ENCODE measurements at places on chromosomes 4 and X. TPM values are rescaled to one million over a fixed set of nuclear protein-coding genes. Genes with fewer than 3 reads are reported as not detected.
A peak's percentile ranks its signal among the peaks of the same experiment; 100 is the strongest.

RAB33A gene
- total RNA-seq: 10.1 TPM

GAGE1 gene
- not detected for total RNA-seq

PNMA6E gene
- not detected for total RNA-seq

LANCL3 gene
- 0.15 TPM for total RNA-seq

MAGEC1 gene
- not detected for total RNA-seq

DNA sequence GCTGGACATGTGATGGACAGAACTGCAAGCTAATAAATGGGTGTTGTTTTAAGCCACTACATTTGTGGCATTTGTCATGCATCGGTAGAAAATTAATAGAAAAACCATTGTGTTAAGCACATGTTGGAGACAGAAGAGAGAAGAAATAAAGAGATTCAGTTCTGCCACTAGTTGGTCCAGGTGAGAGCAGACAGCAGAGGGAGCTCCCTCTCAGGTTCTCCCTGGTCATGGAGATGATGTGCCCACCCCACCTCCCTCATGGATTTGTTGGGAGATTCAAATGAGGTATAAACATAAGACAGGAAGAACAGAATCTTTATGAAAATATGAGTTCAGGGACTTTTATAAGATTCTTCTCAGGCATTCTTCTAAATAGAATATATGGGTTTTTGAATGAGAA lies 36.8 kb upstream of the OCIAD2 start:
- DNase-seq: no peak

GRCh38 chrX:36422368-36422767 lies 502.8 kb downstream of the CFAP47 start:
- no peak for DNase-seq

DNA sequence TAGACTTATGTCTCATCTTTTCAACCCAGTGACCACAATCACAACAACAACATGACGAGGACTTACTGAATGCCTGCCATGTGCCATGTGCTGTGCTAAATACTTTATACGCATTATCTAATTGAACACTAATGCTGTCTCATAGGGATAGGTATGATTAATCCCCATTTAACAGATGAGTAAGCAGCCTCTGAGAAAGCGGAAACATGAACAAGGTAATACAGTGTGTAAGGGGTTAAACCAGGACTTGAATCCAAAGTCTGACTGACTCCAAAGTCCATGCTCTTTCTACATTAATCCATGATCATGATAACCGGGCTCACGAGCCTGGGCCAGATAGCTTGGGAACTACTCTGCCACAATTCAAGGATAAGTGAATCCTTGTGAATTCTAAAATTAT lies 105.3 kb upstream of the MBNL3 start:
- no peak for DNase-seq

DNA sequence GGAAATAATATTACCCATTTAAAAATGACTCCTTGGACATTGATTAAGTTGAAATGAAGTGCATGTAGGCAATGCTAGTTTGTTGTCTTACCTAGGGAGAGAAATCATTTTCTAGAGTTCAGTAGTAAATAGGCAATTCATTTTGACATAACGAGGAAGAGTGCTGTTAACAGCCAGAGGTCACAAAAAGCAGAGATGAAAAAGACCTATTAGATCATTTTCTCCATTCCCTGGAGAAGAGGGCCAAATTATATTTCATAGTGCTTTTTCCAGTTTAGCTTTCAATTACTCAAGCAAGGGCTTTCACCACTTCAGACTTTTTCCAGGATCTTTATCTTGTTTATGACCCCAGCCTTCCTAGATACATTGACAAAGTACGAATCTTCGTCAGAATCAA lies 374.3 kb upstream of the GALNT7 start:
- no peak for DNase-seq

DNA sequence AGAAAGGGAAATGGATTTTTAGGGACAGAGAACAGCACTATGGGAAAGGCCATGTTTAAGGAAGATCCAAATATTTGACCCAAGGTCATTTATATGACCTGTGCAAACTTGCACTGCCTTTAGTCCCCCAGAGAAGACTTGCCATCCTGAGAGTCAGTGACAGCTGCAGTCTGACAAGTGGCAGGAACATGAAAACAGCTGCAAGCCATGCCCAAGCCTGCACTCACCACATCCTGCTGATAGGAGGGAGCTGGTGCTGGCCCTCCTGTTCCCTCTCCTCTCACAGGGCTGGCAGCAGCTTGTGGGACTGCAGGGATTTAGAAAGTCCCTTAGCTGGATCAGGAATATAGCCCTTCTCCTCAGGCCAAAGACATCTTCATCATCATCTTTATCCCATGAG lies 187.7 kb downstream of the RAP1GDS1 start:
- peak; percentile 29 for DNase-seq

DNA sequence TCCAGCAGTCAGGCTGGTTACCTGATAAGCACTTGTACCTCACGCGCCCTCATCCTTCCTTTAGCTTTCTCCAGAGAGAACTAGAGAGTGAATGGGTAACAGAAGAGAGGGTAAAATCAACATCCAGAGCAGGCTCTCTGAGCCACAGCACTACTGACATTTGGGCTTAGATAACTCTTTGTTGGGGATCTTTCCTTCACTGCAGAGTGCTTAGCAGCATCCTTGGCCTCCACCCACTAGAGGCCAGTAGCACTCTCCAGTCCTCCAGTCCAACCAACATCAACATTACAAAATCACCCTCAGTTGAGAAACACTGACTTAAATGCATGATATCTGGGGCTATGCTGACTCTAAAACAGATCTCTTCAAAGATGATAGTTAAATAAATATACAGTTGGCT lies 220.7 kb downstream of the TACR3 start:
- DNase-seq: no peak

DNA sequence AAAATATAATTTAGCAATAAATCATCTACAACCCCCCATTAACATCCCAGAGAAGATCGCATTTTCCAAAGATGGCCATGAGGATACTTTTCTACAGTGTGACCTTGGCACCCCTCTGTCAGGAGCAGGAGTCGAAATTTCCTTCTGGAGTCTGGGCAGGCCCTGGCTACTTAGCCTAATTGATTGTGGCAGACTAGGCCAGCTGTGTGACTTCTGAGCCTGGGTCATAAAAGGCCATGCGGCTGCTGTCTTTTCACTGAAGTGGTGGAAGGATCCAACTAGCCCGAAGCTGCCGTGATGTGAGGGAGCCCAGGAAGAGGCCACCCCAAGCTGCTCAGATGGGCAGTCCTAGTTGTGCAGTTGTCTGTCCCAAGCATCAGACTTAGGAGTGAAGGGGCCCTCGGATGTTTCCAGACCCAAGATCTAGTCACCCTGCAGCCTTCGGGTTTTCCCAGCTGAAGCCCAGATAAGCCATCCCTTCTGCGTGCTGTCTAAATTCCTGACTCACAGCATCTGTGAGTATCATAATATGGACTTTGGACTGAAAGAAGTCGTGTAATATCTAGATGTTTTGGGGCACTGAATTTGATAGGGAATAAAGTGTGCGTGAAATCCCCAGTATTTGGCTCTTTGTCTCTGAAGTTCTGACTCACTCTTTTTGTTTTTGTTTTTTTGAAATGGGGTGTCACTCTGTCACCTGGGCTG lies 21.0 kb downstream of the PDK3 start:
- no peak for DNase-seq

DNA sequence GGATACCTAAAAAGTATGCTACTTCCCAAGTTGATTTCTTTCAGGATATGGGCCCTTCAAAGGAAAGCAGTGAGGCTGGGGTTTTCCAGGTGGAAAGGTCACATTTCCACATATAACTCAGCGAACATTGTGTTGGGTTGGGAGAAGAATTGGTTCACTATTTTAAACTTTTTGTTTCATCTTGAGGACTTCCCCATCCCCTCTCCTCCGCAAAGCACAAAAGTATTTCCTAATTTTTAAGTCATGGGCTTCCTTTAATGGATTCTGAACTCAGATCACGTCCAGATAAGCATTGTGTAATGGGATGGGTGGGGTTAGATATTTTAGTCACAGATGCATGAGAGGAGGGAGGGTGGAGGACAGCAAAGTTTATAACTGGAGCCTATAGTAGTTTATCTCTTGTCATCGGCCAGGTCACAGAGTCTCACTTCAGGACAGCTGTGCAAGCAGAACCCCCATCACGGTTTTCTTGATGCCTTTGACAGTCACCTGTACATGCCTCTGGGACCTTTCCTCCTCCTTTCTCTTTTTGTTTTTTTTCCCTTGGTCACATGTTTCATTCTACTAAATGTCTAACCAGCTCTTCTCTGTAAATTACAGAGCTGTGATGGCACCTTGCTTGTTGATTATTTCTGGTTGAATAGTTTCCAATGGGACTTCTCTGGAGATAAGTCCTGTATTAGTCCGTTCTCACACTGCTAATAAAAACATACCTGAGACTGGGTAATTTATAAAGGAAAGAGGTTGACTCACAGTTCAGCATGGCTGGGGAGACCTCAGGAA lies 115.4 kb downstream of the PTTG2 start:
- no peak for DNase-seq

GRCh38 chr4:67480810-67481209 lies 64.5 kb downstream of the CENPC start:
- no peak for DNase-seq

DNA sequence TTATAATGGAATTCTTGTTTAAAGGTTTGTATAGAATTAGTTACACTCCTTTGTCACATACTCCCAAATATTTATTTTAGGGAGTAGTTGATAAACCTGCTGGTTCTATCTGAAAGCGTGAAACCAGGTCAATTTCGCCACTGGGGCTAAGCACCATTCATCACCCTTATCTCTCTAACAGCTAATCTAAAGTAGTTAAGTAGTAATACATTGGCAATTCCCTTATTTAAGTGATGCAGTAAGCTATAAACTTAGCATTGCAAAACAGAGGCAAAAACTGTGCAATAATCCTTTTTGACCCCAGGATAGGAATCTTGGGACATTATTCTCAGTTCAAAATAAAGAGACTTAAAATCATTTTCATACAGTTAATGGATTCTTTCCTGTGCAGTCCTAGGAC lies 33.7 kb upstream of the PTPN13 start:
- DNase-seq: no peak

DNA sequence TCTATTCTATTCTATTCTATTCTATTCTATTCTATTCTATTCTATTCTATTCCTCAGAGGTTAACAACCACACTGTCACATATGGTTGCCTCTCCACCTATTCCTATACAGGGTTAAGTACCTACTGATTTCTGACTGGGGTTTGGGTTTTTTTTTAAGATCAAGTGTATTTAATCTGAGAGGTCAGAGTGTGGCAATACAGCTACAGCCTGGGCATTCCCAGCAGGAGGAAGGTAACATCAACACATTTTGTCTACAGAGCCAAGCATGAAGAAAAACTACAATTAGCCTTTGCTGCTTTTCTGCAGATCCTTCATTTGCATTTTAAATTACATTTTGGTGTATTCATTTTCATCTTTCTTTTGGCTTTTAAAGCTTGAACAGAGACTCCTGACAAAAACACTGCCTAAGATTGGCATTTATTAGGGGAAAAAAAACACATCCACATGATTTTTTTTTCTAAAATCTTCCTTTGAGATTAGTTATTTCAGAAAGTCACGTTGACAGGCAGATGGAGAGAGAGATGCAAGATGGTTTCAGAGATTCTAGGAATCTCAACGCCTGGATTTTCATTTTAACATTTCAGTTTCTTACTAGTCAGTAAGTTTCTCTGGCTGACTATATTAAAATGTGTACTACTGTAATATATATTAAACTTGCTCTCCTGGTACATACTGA lies 255.9 kb upstream of the TET2 start:
- DNase-seq: no peak

- no peak for DNase-seq
These were observed 85.1 kb upstream of the PSAPL1 start for GRCh38 chr4:7519638-7520376.

DNA sequence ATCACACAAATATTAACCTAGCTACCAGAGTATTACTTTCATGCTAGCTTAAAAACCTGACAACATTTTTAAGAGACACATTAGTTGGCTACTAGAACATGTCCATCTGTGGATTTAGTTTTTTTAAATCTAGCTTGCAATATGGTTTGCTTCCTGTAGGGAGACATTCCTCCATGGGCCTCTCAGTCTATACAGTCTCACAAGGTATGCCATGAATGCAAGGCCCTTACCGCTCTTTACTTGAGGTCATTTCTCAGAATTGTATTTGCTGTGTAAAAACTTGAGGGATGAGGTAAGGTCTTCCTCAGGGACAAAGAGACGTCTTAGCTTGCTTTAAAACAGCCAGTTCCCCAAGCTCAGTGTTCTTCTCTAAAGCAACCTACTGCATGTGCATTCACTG lies 26.9 kb downstream of the UBA6 start:
- DNase-seq: no peak

DNA sequence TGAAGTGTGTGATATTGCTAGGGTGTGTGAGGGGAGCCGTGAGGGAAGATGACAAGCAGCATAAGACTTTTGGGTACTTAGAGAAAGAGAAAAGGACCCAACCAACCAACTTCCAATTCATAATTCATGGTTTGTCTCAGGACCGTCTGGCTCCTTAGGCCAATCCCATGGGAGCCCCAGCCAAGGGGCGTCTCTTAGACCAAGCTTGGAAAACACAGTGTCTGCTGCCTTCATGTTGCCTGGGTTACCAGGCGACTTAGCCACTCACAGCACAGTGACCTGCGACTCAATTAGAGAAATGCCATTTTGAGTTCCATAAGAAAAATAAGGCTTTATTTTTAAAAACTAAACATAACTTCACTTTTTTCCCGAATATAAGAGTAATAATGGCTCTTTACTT lies 32.7 kb downstream of the BST1 start:
- DNase-seq: no peak

DNA sequence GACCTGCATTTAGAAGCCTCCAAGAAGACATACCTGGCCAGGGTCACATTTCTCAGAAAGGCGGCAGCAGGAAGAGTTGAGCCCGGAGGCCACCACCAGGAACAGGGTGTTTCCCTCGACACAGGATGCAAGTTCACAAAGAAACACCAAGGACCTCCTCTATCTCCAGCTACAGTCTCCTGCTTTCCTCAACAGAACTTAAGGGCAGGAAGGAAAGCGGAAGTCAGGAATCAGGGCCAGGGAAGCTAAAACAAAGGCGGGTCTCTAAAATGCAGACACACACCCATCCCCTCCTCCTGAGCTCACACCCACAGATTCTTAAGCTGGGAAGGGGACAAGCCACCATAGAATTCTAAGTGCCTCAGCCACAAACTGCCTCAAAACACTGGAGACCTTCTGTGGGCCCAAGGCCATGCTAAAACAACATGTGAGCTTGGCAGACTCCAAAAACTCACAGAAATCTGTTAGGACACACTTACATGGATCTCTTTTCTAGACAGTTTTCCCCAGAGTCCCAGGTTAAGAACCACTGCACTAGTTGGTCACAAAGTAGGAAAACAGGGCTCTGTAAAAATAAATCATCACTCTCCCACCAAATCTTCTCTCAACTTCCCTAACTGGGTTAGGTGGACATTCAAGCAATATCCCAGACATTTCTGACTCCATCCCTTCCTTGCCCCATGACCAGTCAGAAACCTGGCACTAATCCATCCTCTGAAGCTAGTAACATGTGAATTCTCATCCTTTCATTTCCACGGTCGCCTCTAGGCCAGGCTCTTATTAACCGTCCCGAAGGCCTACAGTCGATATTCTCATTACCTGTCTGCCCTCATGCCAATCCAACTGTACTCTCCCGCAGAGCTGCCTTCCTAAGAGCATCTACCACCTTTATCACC lies 163.2 kb downstream of the APBB2 start:
- DNase-seq: no peak

GRCh38 chr4:147194604-147195003 lies 248.9 kb upstream of the TTC29 start:
- DNase-seq: no peak
